ENCODE measurements at places on chromosomes 7 and 10.

DNA sequence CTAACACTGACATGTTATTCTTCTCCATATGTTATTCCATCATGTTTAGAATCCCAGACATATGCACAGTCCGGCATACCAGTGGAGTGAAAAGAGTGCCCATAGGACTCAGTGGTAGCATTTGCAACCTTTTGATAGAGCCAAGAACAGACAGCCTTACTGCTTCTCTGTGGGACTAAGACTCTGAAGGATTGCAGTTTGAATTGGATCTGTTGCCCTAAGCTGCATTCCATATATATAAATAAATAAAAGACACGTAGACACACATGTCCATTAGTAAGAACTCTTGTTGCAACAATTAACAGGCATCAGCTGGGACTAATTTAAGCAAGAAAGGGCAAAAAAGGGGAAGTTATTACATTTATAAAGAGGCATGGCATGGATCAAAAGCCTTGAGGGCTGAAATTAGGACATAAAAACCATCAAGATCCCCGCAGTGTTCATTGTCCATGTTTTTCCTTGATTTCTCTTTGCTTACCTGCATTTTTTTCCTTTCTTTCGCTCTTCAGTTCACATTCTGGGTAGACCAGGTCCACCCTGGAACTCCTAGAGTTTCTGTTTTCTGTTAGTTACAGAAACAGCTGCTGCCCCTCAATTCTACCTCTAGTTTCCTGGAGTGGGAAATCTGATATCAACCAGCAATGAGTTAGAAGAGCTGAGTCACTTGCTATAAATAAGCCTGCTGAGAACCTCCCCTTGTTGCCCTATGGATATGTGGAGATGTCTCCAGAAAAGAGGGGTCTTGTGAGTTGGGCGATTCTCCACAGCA lies 132.4 kb downstream of the SORCS1 start:
- DNase-seq: no peak

DNA sequence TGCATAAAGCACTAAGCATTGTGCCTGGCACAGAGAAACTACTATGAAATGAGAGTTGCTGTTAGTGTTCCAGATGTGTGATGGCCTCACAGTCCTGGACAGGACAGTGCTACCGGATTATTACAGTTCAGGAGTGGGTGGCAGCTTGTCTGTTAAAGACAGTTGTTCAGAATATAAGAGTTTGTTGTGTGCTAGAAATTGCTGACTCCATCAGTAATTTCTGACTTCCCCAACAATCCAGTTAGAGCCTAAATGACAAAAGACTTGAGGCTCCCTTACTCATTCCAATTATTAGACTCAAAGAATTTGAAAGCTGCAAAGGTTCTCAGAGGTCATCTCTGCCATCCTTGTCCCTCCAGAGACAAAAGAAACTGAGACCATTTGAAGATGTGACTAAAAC lies 34.3 kb upstream of the DNAJB12 start:
- no peak for DNase-seq

DNA sequence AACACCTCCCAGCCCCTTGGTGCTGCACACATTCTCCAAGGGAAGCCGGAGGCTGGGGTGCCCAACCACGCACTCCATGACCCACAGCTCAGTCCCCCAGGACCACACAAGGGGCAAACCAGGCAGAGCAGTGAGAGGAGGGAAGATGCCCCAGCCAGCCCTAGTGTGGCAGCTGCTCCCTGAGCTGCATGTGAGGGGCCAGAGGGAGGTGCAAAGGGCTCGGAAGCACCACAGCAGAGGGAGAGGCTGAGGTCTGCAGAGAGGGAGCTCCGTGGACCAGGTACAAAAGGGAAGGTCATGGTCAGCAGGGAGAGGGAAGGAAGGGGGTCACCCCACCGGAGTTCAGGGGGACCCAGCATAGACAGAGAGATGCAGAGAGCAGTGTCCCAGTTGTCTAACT lies 1.5 kb upstream of the CALML5 start:
- DNase-seq: no peak

DNA sequence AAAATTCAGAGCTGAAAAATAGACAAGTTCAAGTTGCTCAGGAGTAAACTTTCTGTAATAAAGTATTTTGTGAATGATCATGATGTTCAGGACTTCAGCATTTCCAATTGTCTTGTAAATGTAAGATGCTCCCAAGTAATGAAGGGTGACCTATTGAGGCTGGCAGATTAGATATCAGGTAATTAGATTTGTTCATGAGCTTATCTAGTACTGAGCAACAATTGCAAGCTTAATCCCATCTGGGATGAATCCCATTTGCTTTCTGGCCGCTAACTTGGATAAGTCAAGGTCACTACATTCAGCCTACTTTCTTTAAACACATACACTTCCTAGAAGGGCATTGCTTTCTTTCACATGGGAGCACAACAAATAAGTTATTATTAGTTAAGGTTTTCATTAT lies 82.4 kb upstream of the ITGB1 start:
- no peak for DNase-seq

DNA sequence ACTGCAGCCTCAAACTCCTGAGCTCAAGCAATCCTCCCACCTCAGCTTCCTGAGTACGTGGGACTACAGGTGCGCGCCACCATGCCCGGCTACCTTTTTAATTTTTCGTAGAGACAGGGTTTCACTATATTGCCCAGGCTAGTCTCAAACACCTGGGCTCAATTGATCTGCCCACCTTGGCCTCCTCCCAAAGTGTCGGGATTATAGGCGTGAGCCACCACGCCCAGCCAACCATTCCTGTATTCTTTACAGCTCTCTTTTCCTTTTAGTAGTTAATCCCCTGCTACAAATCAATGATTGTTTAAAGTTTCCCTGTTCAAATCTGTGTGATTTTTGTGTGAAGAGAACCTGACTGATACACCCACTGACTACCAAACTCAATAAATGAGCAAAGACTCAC lies 75.4 kb upstream of the SVIL start:
- DNase-seq: no peak

DNA sequence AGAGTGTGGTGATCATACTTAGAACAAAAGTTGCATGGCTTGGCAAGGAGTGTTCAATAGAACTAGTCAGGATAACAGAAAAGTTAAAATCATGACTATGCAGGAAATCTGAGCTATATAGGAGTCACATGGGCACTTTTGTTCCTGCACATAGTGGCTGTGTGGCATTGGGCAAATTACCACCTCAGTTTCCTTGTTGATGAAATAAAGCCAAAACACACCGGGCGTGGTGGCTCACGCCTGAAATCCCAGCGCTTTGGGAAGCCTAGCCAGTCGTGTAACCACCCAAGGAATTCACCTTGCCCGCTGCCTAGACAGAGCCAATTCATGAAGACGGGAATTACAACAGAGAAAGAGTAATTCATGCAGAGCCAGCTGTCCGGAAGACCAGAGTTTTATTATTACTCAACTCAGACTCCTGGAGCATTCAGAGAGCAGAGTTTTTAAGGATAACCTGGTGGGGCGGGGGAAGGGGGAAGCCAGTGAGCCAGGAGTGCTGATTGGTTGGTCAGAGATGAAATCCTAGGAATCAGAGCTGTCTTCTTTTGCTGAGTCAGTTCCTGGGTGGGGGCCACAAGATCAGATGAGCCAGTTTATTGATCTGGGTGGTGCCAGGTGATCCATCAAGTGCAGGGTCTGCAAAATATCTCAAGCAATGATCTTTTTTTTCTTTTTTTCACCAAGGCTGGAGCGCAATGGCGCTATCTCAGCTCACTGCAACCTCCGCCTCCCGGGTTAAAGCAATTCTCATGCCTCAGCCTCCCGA lies 6.4 kb upstream of the MKRN1 start:
- DNase-seq: no peak

GRCh38 chr7:19369182-19369581 lies 224.0 kb upstream of the FERD3L start:
- DNase-seq: no peak

GRCh38 chr7:100221231-100221718 lies 1.5 kb downstream of the PVRIG start:
- DNase-seq: no peak

GRCh38 chr10:69123306-69123746 lies 652 bp upstream of the VPS26A start:
- no peak for DNase-seq

GRCh38 chr7:95596198-95597063 lies at the start of gene PDK4:
TSS of gene PDK4 (minus strand) at chr7:95596516. CDS start at chr7:95596293, 223 bp downstream.
- DNase-seq: peak; percentile 99

- DNase-seq: no peak
These were observed 484.2 kb downstream of the PTPRN2 start for GRCh38 chr7:158103378-158103777.

GRCh38 chr7:5584096-5584495 lies 160.5 kb upstream of the TNRC18 start:
- no peak for DNase-seq

- DNase-seq: no peak
These were observed 288.3 kb downstream of the CAMK1D start for GRCh38 chr10:12637649-12638048.

- no peak for DNase-seq
These were observed 125.3 kb upstream of the CCDC6 start for GRCh38 chr10:60031664-60032063.

GRCh38 chr10:76429368-76430060 lies 998.1 kb downstream of the LRMDA start:
- DNase-seq: no peak

GRCh38 chr7:77383333-77383740 lies 32.8 kb downstream of the GSAP start:
- no peak for DNase-seq

DNA sequence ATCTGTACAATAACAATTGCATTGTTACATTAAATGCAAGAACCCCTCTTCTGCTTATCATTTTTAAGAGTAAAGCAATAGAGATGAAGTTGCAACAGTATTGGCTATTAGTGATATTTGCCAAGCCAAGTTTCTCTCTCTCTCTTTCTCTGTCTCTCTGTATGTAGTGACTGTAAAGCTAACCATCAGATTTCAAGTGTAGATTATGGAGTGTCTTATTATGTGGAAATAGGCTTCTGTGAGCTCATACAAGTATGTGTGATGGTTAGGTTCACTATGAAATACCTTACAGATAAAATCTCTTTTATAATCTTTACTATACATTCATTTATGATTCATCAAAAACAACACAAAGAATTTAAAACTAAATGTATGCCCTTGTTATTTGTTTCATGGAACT lies 28.6 kb upstream of the NRP1 start:
- DNase-seq: no peak

- no peak for DNase-seq
These were observed 76.4 kb downstream of the MAGI2 start for GRCh38 chr7:79377097-79377496.

- no peak for DNase-seq
These were observed 158.9 kb upstream of the FOXK1 start for GRCh38 chr7:4523219-4523618.

DNA sequence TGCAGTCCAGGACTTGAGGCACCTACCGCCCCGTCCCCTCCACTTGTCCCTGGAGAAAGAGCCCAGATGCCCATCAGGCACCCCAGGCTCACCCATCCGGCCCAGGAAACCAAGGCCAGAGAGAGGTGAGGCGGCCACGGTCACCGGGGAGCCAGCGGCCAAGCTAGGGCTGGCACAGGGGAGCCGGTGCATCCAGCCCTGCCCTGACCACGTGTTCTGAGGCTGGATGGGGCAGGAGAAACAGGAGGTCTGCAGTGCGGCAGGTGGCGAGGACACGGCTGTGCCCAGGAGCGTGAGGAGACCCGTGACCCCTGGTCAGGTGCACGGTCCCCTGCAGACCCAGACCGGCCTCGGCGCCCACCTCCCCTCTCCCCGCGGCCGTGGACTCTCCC lies 27.6 kb downstream of the UNCX start:
- no peak for DNase-seq

DNA sequence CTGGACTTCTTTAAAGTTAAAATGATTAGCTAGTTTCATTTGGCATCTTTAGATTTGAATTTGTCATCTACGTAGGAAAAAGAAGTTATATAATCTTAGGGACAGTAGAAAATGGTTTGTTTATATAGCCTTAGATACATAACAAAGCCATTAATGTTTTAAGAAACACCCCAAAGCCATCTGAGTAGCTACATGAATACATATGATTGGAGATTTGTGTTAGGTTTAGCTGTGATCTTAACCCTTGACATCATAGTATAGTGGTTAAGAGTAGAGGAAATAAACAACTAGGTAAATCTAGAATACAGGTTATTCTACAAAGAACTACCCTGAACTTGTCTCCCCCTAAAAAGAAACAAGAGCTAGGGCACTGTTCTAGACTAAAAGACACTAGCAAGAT lies 18.1 kb downstream of the SAMD8 start:
- DNase-seq: no peak
